ENCODE measurements at places on chromosomes 6 and 20.

GRCh38 chr20:33600414-33600813 lies 61.7 kb upstream of the C20orf144 start:
- DNase-seq = no peak

- no peak for DNase-seq
These were observed 17.6 kb downstream of the SYTL3 start for GRCh38 chr6:158667360-158667981.

DNA sequence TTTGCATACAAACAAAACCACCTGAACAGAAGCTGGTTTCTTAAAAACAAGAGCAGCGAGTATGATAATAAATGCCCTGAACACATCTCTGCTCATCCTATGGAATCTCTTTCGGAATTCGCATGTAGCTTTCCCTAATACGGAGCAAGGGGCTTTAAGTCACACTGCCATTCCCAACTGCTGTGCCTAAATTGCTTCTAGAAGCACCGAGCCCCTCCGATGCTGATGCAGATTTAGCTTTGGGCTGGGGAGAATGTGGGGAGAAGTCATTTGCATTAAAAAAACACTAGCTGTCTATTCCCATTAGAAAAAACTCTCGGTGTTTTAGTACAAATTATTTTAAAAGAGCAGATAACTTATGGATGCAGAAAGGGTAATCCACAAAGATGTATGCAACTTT lies 76.9 kb downstream of the CD83 start:
- no peak for DNase-seq

- DNase-seq = no peak
These were observed 33.0 kb upstream of the SPDEF start for GRCh38 chr6:34589140-34589539.

DNA sequence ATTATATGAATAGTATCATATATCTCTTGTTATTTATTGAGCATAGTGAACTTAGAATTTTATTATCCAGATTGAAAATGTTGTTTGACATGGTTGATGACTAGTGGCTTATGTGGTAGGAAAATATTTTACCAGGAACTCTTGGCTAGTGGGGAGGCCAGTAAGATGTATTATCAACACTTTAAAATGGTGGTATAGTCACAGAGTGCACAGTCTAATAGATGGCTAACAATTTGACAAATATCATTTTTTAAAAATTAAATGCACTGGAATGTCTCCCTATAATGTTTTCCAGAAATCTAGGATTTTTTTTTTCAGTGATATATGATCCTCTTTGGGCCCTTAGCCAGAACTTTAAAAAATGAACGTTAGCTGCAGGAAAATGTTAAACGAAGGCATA lies 26.9 kb upstream of the EYA4 start:
- no peak for DNase-seq

DNA sequence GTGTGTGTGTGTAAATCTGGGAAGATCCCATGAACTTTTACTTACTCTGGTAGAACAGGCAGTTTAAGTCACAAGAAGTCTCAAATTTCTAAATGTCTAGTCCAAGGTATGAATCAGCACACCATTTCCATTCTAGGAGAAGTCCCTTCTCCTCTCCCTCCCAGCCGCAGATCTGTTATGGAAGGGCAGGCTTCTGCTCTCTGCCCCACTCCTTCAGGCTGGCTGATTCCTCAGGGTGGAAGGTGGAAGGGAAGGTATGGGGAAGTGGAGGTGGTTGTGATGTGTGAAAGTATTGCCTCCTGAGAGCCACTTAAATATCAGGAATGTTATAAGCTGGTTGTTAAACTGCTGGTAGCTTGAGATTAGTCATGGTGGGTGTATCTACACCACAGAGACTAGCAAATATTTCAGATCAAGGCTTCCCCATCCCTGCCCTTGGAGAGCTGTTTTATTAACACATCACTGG lies 44.5 kb upstream of the LAMA4 start:
- DNase-seq = peak; percentile 92

DNA sequence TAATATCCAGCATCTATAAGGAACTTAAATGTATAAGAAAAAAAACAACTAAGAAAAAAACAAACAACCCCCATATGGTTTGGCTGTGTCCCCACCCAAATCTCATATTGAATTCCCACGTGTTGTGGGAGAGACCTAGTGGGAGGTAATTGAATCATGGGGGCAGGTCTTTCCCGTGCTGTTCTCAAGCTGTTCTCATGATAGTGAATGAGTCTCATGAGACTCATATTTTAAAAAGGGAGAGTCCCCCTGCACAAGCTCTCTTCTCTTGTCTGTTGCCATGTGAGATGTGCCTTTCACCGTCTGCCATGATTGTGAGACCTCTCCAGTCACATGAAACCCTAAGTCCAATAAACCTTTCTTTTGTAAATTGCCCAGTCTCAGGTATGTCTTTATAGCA lies 105.7 kb upstream of the GJE1 start:
- no peak for DNase-seq

GRCh38 chr6:121651420-121651819 lies 216.0 kb downstream of the GJA1 start:
- peak; percentile 26 for DNase-seq

DNA sequence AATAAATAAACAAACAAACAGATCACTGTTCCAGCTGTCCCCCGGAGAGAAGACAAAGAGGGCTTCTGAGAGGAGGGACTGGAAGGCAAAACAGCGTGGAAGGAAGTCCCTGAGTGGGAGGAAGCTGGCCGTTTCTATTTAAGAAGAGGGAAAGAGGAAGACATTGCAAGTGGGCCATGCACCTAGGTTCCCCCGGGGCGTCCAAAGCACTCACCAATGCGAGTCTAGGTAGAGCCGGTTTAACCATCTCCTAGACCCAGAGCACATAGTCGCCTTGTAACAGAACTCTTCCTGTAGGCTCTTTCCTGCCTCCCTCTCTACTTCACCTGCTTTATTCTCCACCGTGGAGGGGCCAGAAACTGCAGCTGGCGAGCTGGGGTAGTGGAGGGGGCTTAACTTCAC lies 158.4 kb downstream of the ZDHHC14 start:
- DNase-seq = no peak

GRCh38 chr6:8562125-8562524 lies 126.8 kb upstream of the SLC35B3 start:
- no peak for DNase-seq

GRCh38 chr6:36662380-36662779 lies 16.1 kb upstream of the CDKN1A start:
- no peak for DNase-seq

GRCh38 chr6:32170294-32170693 lies 5.6 kb downstream of the AGPAT1 start:
- DNase-seq = peak; percentile 29

GRCh38 chr6:75418233-75418632 lies 75.4 kb downstream of the FILIP1 start:
- peak; percentile 76 for DNase-seq

DNA sequence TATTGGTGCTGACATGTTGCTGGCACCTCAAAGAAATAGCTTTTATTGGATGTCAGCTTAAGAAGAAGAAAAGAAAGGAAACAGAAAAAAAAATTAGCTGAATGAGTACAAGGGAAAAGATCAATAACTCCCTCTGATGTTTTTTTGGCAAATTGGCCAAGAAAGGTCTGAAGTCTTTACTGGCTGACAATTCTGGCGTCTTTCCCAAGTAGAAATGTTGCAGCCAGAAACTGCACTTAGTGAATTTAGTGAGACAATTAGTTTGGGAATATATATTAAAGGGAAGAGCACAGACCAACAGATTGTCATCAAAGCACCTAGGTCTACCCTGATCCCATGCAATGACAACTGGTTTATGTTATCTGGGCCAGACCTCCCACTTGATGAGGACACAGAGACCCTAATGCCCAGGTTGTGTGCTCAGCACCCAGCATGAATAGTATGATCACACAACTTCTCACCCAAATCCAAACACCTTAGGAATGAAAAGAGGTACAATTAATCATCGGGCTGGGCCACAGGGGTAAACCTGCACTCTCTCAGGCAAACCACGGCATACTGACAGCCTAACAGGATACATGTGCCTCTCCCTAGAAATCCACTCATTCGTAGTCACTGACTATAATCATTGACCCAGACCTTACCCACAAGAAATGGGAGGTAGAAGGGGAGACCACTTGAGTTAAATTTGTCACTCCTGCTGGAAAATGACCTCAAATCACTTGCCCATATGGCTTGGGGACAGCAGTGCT lies 612.3 kb upstream of the ARID1B start:
- no peak for DNase-seq

DNA sequence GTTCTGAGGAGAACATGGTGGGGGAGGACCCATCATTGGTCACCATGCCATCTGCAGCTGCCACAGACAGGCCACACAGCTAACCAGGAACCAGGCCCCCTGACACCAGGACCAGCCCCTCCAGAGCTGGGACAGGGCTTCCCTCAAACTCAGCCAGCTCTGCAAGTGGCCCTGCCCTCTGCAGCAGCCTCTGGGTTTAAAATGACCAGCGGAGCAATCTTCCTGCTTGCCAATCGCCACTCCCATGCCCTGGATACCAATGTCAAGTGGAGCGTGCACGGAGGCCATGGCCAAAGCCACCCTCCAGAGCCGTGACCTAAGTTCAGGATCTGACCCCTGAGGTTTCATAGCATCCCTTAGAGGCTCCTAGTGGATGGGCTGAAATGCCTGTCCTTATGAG lies 199.4 kb downstream of the SYNDIG1 start:
- DNase-seq = no peak

DNA sequence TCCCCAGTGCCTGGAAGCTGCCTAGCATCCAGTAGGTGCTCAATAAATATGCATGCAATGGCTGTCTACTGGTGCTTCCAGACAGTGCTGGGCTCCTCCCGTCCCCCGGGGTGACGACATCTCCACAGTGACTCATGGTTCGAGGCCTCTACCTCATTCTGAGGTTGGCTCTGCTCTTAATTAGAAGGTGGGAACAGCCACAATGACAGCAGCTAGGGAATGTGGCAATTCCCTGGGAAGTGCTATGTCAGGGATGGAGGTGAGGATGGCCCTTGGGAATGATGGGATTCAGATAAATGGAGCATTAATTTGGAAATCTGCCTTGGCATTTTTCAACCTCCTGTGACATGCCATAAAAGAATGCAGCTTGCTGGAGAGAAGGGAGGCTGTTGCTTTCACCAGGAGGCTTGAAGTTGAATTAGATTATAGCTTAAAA lies 43.5 kb upstream of the NFATC2 start:
- DNase-seq = peak; percentile 98

DNA sequence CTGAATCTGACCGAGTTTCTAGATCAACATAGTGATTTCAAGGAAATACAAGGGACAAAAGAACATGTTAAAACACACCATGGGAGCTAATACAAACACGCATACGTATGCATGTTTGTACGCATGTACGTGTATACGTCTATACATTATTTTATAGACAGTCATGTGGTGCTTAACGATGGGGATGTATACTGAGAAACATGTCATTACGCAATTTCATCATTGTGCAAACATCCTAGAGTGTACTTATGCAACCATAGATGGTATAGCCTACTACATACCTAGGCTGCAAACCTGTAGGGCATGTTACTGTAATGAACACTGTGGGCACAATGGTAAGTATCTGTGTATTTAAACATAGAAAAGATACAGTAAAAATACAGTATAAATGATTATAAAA lies 25.0 kb upstream of the NELFCD start:
- DNase-seq = no peak

DNA sequence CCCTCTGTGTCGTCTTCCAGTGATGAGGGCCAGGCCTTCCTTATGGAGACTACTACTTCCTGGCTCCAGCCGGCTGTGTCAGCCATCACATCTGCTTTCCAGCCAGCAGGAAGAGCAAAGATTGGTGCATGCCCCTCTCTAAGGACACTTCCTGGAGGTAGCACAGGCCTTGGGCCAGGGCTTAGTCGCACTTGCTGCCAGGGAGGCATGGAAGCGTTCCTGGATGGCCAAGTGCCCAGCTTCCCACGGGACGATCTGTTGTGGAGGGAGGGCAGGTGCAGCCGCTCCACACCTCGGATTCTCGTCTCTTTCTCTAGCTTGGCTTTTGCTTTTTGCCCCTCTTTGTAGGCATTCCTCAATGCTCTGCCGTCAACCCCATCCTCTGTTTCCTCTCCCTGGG lies 11.9 kb downstream of the ERMARD start:
- DNase-seq = no peak

DNA sequence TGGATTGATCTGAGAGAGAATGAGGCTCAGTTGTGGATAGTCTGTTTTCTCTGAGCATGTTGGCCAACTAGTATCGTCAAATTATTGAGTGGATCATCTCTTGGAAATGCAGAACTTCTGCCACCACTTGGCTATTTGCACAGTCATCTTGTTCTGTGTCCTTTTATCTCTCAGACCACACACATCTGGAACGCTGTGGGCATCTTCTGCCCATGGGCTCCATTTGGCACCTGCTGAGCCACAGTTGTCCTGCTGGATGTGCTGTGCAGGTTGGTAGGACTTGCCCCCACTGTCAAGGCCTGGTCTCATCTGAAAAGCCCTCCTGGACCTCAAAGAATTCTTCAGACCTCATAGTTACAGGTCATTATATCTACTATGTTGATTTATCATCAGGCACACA lies 16.7 kb upstream of the C20orf144 start:
- no peak for DNase-seq

- peak; percentile 76 for DNase-seq
These were observed 330.8 kb downstream of the BCKDHB start for GRCh38 chr6:80437221-80437620.

- peak; percentile 63 for DNase-seq
These were observed 4.0 kb downstream of the VARS1 start for GRCh38 chr6:31791324-31792089.

- peak; percentile 4 for DNase-seq
These were observed 31.1 kb upstream of the PIM1 start for GRCh38 chr6:37138856-37139229.

- DNase-seq = no peak
These were observed 630.6 kb downstream of the GRIK2 start for GRCh38 chr6:102023977-102024657.

GRCh38 chr6:72626126-72626525 lies 4.3 kb downstream of the KCNQ5 start:
- DNase-seq = no peak

DNA sequence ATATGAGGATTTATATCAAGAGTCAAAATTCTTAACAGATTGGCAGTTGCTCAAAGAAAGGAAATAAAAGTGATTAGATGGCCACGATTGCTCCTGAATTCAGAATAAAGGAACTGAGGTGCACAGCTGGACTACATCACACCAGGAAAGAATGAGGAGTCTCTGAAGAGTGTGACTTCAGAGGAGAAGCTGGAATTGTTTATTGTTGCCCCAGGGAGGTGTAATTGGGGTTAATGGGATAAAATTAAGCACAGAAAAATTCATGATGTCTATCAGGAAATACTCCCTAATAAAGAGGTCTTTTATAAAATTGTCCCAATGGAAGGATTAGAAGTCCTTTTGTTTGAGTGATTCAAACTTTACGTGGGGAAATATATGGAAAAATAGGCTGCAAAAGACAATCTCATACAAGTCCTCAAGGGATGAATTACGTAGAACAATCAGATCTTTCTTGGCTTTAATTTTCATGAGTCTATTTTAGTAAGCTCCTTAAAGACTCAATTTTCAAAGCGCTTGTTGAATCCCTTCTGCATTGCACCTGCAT lies 208.6 kb upstream of the RNF217 start:
- DNase-seq = no peak

GRCh38 chr20:59703046-59703445 lies 98.7 kb downstream of the PHACTR3 start:
- DNase-seq = peak; percentile 5

GRCh38 chr20:48531505-48531904 lies 296.3 kb downstream of the PREX1 start:
- DNase-seq = peak; percentile 21

- peak; percentile 82 for DNase-seq
These were observed 14.3 kb downstream of the ID4 start for GRCh38 chr6:19851241-19852089.

- no peak for DNase-seq
These were observed 904.3 kb downstream of the PHF3 start for GRCh38 chr6:64539917-64540316.

Data from EH (cell line).